T-cell (primary cell): ENCODE measurements at places on chromosomes 2 and 18. TPM values are rescaled to one million over a fixed set of nuclear protein-coding genes. Genes with fewer than 3 reads are reported as not detected.

DNA sequence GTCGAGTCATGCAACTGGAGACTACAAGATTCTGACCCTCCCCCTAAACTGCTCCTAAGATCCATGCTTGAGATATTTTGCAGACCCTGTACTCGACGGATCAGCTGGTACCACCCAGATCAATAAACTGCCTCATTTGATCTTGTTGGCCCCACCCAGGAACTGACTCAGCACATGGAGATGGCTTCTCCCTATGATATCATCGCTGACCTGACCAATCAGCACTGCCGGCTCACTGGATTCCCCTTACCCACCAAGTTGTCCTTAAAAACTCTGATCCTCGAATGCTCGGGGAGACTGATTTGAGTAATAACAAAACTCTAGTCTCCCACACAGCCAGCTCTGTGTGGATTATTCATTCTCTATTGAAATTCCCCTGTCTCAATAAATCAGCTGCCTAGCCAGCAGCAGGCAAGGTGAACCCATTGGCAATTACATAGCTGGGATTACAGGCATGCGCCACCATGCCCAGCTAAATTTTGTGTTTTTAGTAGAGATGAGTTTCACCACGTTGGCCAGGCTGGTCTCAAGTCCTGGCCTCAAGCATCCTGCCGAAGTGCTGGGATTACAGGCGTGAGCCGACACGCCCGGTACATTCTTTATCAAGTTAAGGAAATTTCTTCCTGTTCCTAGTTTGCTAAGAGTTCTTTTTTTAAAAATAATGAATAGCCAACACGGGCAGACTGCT, 43.6 kb downstream of the VPS54 start:
- no peak for DNase-seq
- no peak overlapping the region for H3K27ac ChIP-seq
- no peaks in the 10 kb centered on the region for H3K27me3 ChIP-seq
- H3K4me3 ChIP-seq, result no peak overlapping the region

DNA sequence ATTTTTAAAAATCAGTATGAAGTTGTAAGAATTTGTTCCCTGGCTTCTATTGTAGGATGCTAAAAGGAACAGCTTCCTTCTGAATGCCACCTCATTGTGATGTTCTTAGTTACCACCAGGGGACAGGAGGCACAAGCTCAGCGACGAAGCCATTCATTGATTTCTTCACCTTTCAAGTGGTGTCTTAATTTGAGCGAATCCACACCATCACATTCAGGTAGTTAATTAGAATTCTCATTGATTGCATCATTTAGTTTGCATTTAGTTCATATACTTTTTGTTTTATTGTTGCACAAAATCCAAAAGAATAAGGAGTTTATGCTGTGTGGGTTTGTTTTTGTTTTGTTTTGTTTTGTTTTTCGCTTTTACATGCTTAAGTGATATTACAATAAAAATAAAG, 23.1 kb downstream of the CYP27C1 start:
- DNase-seq, result no peak
- H3K4me3 ChIP-seq, result no peak overlapping the region
- H3K27ac ChIP-seq, result no peak overlapping the region
- H3K36me3 ChIP-seq, result no peaks in the 10 kb centered on the region
- no peaks in the 10 kb centered on the region for H3K27me3 ChIP-seq

DNA sequence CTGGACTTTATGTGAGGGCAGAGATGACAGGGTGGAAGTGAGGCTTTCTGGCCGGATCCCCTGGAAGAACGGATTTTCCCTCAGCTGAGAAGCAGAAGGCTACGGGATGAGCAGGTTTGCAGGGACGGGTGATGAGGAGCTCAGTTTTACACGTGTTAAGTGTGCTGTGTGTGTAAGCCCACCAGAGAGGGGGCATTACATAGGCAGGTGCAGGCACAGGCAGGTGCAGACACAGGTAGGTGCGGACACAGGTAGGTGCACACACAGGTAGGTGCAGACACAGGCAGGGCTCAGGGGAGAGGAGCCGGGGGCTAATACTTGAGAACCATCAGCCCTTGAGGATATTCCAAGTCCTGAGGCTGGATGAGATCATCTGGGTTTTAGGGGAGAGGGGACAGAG, 107.7 kb downstream of the COPS8 start:
- H3K4me3 ChIP-seq, result no peak overlapping the region
- no peak for DNase-seq
- H3K36me3 ChIP-seq, result no peaks in the 10 kb centered on the region
- H3K27ac ChIP-seq, result no peak overlapping the region
- H3K27me3 ChIP-seq, result peaks cover 29% of the 10 kb centered on the region
- H3K4me1 ChIP-seq, result no peaks in the 10 kb centered on the region

DNA sequence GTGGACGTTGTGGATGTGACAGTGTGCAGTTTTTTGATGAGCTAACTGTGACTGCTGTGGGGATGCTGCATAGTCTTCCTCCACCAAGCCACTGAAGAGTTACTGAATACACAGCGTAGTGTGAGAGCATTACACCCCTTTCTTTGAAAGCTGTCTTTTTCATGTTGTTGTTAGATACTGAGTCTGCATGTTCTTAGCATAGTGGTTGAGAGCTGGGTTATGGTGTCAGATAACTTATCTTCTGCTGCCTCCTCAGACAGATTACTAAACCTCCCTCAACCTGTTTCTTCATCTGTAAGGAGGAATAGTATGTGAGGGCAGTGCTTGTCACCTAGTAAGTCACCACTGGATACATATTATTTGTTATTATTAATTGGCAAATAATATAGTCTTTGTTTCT, 63.2 kb downstream of the CEP192 start:
- H3K27ac ChIP-seq, result no peak overlapping the region
- no peaks in the 10 kb centered on the region for H3K27me3 ChIP-seq
- no peak overlapping the region for H3K4me3 ChIP-seq
- DNase-seq, result no peak

DNA sequence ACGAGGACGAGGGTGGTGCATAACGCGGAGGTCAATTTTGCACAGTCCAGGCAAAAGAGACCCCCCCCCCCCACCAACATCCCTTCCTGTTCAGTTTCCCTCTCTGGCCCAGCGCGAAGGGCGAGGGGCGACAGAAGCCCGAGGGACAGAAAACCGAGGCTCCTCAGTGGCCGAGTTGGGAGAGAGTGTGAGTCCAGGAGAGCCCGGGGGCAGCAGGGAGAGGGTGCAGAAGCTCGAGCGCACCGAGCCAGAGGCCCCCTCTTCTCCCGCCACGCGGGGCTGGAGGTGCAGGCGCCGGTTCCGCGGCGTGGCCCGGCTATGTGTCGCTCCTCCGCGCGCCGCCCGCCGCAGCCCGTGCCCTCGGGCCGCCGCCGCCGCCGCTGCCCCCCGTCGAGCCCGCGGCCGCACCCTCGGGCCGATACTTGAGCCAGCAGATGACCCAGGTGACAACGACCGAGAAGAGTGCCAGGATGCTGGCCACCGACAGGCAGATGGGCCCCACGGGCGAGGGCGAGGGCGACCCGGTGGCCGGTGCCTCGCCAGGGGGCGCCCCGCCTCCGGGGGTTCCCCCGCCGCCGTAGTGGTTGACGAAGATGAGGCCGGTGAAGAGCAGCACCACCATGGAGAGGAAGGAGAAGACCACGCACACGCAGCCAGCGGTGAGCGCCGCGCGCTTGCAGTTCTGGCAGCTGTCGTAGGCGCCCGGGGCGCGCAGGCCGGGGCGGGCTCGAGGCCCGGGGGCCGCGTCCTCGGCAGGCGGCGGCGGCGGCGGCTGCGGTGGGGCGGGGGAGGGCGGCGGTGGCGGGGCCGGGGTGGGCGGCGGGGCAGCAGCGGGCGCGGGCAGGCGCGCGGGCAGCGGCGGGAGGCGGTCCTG, 20.2 kb upstream of the PAX3 start:
- no peak for DNase-seq
- H3K27me3 ChIP-seq, result peaks cover 23% of the 10 kb centered on the region
- H3K4me1 ChIP-seq, result peaks cover 18% of the 10 kb centered on the region
- peak overlapping the region; percentile 46 for H3K4me3 ChIP-seq
- H3K36me3 ChIP-seq, result no peaks in the 10 kb centered on the region

Gene GPR45
- total RNA-seq, result not detected

Gene QPCT
- 1.1 TPM for total RNA-seq

GRCh38 chr18:21300035-21300907, 58.2 kb downstream of the GREB1L start:
- no peak overlapping the region for H3K27ac ChIP-seq
- no peaks in the 10 kb centered on the region for H3K4me1 ChIP-seq
- DNase-seq, result no peak
- H3K27me3 ChIP-seq, result no peaks in the 10 kb centered on the region

Gene DLX2
- 0.19 TPM for total RNA-seq

DNA sequence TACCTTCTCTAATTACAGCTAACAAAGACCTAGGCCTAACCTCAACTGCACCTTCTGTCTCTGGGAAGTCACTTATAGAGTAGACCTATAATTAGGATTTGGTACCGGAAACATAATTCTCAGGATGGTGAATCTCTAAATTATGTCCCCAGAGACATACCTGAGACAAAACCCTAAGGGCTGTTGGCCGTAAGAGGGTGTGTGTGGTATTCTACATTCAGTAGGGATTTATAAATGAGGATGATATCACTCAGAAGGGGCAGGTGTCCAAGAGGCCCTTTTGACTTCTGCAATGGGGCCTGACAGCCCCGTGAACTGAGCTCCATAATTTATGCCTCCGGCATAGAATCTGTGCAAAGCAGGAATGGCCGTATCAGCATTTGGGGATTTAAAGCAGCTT, 13.5 kb upstream of the DARS1 start:
- no peaks in the 10 kb centered on the region for H3K4me1 ChIP-seq
- DNase-seq, result no peak
- no peaks in the 10 kb centered on the region for H3K36me3 ChIP-seq
- H3K27ac ChIP-seq, result no peak overlapping the region
- no peaks in the 10 kb centered on the region for H3K27me3 ChIP-seq

GRCh38 chr18:79862562-79862961, 64.8 kb downstream of the KCNG2 start:
- H3K27ac ChIP-seq, result no peak overlapping the region
- H3K36me3 ChIP-seq, result no peaks in the 10 kb centered on the region
- peaks cover 12% of the 10 kb centered on the region for H3K27me3 ChIP-seq

GRCh38 chr2:197604117-197604860, 71.1 kb downstream of the RFTN2 start:
- no peaks in the 10 kb centered on the region for H3K27me3 ChIP-seq
- no peak for DNase-seq
- H3K36me3 ChIP-seq, result no peaks in the 10 kb centered on the region
- H3K27ac ChIP-seq, result no peak overlapping the region

Gene HOXD9
- total RNA-seq, result not detected

Gene CBLN2
- total RNA-seq, result not detected

GRCh38 chr18:25147877-25148488, 204.0 kb downstream of the ZNF521 start:
- no peaks in the 10 kb centered on the region for H3K36me3 ChIP-seq
- no peak overlapping the region for H3K27ac ChIP-seq
- no peaks in the 10 kb centered on the region for H3K27me3 ChIP-seq
- H3K4me3 ChIP-seq, result no peak overlapping the region

GRCh38 chr2:225824748-225825449, 425.4 kb downstream of the NYAP2 start:
- H3K4me1 ChIP-seq, result no peaks in the 10 kb centered on the region
- no peak overlapping the region for H3K4me3 ChIP-seq
- H3K27ac ChIP-seq, result no peak overlapping the region
- H3K27me3 ChIP-seq, result peaks cover 8% of the 10 kb centered on the region
- DNase-seq, result no peak

DNA sequence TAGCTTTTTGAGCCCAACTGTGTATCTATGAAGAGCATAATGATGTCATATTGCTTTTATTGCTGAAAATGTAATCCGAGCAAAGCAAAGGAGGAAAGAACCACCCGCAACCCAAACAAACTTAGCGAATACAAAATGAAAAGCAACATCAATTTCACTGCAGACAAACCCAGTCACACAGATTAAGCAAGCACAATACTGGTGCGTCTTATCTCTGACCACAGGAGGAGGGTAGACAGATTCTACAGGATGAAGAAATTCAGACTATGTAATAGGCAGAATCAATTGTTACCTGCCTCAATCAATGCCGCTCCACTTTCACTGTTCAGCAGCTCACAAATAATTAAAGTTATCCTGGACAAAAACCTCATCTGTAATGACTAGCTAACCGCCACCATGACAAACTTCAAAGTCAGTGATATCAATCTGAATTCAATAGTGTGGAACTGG, 115.5 kb upstream of the SP3 start:
- H3K4me1 ChIP-seq, result no peaks in the 10 kb centered on the region
- H3K36me3 ChIP-seq, result peaks cover 2% of the 10 kb centered on the region
- no peak for DNase-seq
- H3K4me3 ChIP-seq, result no peak overlapping the region

GRCh38 chr18:22253676-22254075, 84.3 kb downstream of the GATA6 start:
- H3K27ac ChIP-seq, result no peak overlapping the region
- H3K27me3 ChIP-seq, result peaks cover 8% of the 10 kb centered on the region
- peaks cover 3% of the 10 kb centered on the region for H3K4me1 ChIP-seq

DNA sequence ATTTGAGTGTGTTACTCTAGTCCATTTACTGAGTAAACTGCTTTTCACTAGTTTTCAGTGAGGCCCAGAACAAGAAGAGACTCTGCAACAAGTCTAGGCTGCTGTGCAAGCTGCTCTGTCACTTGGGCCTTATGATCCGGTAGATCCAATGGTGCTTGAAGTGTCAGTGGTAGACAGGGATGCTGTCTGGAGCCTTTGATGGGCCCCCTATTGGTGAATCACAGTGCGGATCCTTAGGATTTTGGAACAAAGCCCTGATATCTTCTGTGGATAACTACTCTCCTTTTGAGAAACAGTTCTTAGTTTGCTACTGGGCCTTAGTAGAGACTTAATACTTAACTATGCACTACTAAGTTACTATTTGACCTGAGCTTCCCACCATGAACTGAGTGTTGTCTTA, 150.2 kb downstream of the TMEFF2 start:
- no peak overlapping the region for H3K4me3 ChIP-seq
- no peak overlapping the region for H3K27ac ChIP-seq
- DNase-seq, result no peak
- H3K4me1 ChIP-seq, result no peaks in the 10 kb centered on the region
- no peaks in the 10 kb centered on the region for H3K27me3 ChIP-seq

DNA sequence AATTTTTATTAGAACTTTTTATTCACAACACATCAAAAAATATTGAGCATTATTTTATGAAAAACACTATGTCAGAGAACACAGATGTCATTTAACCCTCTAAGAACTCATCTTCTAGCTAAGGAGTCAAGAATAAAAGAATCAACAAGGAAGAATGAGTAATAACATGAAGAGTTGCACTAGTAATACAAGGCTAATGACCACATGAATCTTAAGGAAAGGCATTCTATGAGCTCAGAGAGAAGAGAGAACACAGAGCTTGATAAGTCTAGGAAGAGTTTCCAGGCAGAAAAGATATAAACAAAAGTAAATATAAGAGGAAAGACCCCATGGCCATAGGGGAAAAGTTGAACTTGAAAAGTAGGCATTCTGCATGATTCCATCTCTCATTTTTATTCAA, 166.5 kb downstream of the MAIP1 start:
- DNase-seq, result no peak
- H3K27me3 ChIP-seq, result no peaks in the 10 kb centered on the region
- H3K36me3 ChIP-seq, result no peaks in the 10 kb centered on the region
- H3K4me1 ChIP-seq, result no peaks in the 10 kb centered on the region
- no peak overlapping the region for H3K27ac ChIP-seq

DNA sequence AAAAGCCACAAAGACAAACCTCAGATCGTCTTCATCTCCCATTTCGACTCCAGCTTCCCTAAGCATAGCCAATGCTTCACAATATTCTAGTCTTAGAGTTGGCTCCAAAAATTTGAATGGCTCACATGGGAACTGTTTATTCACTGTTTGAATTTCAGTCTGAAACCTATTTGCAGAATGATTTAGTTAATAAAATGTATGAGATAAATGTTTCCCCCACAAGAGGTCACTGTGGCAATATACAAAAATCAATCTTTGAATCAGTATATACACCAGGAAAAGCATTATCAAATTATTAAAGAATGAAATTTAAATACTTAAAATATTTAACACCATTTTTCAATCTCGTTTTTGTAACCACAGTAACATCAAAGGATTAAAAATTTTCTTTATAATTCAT, 40.0 kb upstream of the MCM6 start:
- H3K36me3 ChIP-seq, result peaks cover 35% of the 10 kb centered on the region
- DNase-seq, result no peak
- no peaks in the 10 kb centered on the region for H3K4me1 ChIP-seq
